ENCODE measurements at places on chromosomes 11 and 22. TPM values are rescaled to one million over a fixed set of nuclear protein-coding genes. Genes with fewer than 3 reads are reported as not detected.

VSIG2 gene
- total RNA-seq: 0.63 TPM

OMP gene
- 3.3 TPM for total RNA-seq

TCN1 gene
- 20.5 TPM for total RNA-seq

OR5B21 gene
- not detected for total RNA-seq

IGSF22 gene
- total RNA-seq: not detected

KIAA1671 gene
- total RNA-seq: 38.3 TPM

C11orf91 gene
- total RNA-seq: not detected

CUL5 gene
- 20.4 TPM for total RNA-seq

TPBGL gene
- not detected for total RNA-seq

ANO9 gene
- 10.5 TPM for total RNA-seq

KIF18A gene
- total RNA-seq: 4.6 TPM

GRIA4 gene
- total RNA-seq: not detected

WT1 gene
- not detected for total RNA-seq

TENM4 gene
- 4.2 TPM for total RNA-seq

RFPL3 gene
- total RNA-seq: not detected

TRIM68 gene
- total RNA-seq: 6.7 TPM

OR5D14 gene
- total RNA-seq: not detected

C22orf42 gene
- not detected for total RNA-seq

RIN1 gene
- 67.9 TPM for total RNA-seq

TMPRSS4 gene
- total RNA-seq: 60.5 TPM

MYO7A gene
- not detected for total RNA-seq

EI24 gene
- 201 TPM for total RNA-seq

PARVG gene
- not detected for total RNA-seq

ADAMTS8 gene
- not detected for total RNA-seq

SCARF2 gene
- 3.0 TPM for total RNA-seq

KCNQ1OT1 gene
- 0.37 TPM for total RNA-seq

APOA4 gene
- total RNA-seq: not detected

MS4A18 gene
- not detected for total RNA-seq

PLEKHB1 gene
- total RNA-seq: not detected

MYEOV gene
- 1.7 TPM for total RNA-seq

MS4A4A gene
- total RNA-seq: not detected

OR2AG1 gene
- not detected for total RNA-seq

TSKU gene
- total RNA-seq: 29.4 TPM

CWC15 gene
- total RNA-seq: 32.5 TPM

MAJIN gene
- not detected for total RNA-seq

PHLDA2 gene
- 126 TPM for total RNA-seq

PGGHG gene
- total RNA-seq: 4.0 TPM

CFAP68 gene
- total RNA-seq: 21.2 TPM

MPZL2 gene
- total RNA-seq: 114 TPM

CCDC188 gene
- not detected for total RNA-seq

SLC22A8 gene
- not detected for total RNA-seq

KCNJ5 gene
- 0.85 TPM for total RNA-seq

All from airway epithelial cell (primary cell).